Kidney glomerular epithelial cell (primary cell): ENCODE measurements at places on chromosomes 1 and 21.

DNA sequence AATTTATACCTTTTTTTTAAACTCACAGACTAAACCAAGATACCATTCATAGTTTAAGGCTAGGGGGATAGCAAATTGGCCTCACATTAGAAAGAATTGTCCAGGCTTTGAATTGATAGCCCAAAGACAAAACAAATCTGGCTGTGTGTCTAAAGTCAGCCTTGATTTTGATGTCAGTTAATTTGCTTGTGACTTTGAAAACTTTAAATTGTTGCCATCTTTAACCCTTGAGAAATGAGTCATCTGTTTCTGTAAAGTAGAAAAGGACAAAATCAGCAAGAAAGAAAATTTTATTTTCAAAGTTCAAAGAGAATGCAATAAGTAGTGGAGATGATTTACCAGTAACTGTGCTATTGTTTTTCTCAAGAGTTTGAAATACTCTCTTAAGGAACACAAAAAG is 184.5 kb downstream of the RGS7 start:
- no peak for DNase-seq

- no peak for DNase-seq
These were observed 200.1 kb upstream of the CAMK1G start for GRCh38 chr1:209383422-209383821.

GRCh38 chr1:78227705-78228635 is 182.2 kb downstream of the GIPC2 start:
- no peak for DNase-seq

DNA sequence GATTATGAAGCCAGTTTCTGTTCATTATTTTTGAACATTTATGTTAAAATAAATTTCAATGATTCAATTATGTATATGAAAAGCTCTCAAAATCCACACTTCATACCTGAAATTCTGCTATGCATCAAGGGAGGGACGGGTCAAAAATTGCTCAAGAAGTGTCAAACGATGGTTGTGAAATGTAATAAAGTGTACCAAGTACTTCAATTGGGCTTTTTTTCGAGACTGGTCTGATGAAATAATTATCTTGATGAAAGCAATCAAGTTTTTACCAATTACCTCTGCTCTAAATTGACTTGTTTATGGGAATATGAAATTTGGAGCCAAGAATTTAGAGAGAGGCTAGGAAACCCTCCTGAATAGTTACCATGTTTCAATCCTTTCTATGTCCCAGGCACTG is 7.9 kb downstream of the OSCP1 start:
- DNase-seq: no peak

GRCh38 chr1:91026777-91027176 is 4.9 kb upstream of the ZNF644 start:
- no peak for DNase-seq

- DNase-seq: peak; percentile 98
These were observed 59.6 kb upstream of the C1orf87 start for GRCh38 chr1:60133000-60133673.

GRCh38 chr21:35357041-35357780 is 308.1 kb upstream of the RUNX1 start:
- DNase-seq: no peak

GRCh38 chr1:222522105-222522915 is 25.6 kb downstream of the HHIPL2 start:
- no peak for DNase-seq

GRCh38 chr1:44707959-44708831 is 22.8 kb downstream of the RNU5D-1 start:
- peak; percentile 7 for DNase-seq

GRCh38 chr1:18798946-18799345 is 60.5 kb downstream of the TAS1R2 start:
- no peak for DNase-seq

DNA sequence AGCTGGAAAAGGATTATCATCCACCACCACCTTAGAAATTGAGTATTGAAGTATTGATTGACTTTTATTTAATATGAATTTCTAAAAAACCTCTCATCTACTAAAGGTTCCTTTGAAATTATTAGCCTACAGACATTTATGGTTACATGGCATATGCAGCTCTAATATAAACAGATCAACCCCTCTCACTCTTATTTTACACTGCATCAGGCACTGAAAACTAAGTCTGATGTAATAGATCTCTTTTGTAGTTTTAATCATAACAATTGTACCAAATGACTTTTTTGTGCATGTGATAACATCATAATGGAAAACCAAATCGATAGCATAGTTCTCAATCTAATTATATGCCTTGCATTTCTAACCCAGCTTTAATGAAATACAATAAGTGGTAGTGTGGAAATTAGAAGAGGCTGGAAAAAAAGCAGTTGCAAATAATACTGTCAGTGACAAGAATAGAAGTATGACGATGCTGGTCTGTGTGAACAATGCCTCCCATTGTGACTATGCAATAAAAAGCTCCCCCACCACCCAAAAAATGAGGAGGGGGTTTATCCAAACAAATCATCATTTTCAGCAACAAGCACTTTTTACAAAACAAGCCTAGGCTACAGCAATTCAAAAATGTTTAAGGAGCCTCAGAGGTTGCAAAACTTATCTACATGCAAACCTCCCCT is 426.5 kb upstream of the NFIA start:
- DNase-seq: no peak

DNA sequence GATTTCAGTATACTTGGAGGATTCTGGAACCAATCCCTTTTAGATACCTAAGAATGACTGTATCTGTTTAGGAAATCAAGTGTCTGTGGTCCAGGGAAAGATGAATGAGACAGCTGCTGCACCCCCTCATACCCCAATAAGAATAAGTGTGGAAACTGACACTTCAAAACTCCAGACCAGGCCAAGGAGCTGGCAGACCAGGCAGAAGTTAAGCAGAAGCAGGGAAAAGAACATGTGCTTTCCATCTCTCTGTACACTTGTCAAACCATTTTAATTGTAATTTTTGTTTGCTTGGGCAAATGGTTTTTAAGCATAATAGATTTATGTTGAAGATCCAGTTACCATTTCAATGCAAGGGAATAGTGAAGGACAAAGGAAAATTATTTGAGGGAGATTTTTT is 100.2 kb downstream of the GREM2 start:
- no peak for DNase-seq

DNA sequence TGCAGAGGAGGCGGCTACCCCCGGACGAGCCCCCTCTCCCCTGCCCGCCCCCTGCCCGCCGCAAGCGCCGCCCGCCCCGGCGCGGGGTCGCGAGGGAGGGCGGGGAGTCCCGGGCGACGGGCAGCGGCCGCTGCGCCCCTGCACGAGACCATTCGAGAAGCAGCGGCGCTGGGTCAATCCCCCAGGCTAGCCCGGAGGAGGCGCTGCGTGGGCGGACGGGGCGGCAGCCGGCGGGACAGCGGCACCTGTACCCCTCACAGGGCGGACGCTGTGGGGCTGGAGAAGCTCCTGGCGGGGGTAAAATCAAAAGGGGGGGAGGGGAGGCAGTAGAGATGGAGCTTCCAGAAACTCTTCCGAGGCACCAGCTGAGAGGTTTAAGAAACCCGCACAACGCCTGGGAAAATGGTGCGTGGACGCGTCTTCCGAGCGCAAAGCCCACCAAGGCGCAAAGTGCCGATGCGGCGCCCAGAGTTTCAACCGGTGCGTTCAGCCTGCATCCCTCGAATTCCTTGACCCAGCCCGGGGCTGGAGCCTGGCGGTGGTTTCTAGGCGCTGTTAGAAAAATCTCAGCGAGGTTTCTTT is at the start of gene PLPPR5:
TSS of gene PLPPR5 (minus strand) at position 1 of the 582 bp plus-strand sequence. CDS start 190 bp downstream, outside the sequence.
- no peak for DNase-seq

DNA sequence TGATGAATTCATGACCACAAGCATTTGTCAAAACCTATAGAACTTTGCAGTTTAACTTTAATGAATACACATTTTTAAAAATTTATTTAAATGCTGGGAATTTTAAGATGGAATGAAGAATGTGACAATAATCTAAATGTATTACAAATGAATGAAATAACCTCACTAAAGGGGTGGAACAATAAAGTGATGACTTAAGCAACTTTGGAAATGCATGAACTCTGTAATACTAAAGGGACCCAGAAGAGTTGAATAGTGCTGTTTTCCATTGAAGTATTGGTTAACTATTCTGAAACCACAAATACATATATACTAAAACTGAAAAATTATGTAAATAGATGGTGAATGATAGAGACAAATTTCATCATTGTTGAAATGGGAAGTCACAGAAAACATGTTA is 1395.1 kb downstream of the NCAM2 start:
- DNase-seq: no peak

GRCh38 chr21:32876426-32876825 is 104.9 kb upstream of the PAXBP1 start:
- no peak for DNase-seq

- peak; percentile 15 for DNase-seq
These were observed at the start of gene MANEAL for GRCh38 chr1:37793773-37794371. Gene MANEAL, plus strand, starts transcription at chr1:37793847. Its CDS starts 336 bp downstream, at chr1:37794183.

DNA sequence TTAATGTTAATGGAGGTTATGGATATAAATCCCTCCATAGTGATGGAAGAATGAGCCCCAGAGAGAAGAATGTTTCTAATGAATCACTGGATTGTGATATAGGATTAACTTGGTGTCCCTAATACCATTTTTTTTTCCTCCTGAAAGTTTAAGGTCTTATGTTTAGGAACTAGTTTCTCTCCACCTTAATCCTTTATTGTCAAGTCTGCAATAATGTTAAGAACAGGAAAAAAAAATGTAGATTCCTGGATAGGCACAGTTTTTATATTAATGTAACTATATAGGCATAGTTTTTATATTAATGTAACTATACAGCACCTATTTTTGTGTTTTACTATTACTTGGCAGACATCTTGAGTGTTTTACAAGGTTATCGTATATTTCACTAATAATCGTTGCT is 34.9 kb downstream of the NFIA start:
- no peak for DNase-seq

GRCh38 chr1:70220015-70220414 is 1.2 kb upstream of the SRSF11 start:
- DNase-seq: no peak

- DNase-seq: no peak
These were observed 370.6 kb downstream of the PTPRC start for GRCh38 chr1:199009447-199009846.

- DNase-seq: no peak
These were observed 205.1 kb upstream of the RUNX1 start for GRCh38 chr21:35254006-35254764.

DNA sequence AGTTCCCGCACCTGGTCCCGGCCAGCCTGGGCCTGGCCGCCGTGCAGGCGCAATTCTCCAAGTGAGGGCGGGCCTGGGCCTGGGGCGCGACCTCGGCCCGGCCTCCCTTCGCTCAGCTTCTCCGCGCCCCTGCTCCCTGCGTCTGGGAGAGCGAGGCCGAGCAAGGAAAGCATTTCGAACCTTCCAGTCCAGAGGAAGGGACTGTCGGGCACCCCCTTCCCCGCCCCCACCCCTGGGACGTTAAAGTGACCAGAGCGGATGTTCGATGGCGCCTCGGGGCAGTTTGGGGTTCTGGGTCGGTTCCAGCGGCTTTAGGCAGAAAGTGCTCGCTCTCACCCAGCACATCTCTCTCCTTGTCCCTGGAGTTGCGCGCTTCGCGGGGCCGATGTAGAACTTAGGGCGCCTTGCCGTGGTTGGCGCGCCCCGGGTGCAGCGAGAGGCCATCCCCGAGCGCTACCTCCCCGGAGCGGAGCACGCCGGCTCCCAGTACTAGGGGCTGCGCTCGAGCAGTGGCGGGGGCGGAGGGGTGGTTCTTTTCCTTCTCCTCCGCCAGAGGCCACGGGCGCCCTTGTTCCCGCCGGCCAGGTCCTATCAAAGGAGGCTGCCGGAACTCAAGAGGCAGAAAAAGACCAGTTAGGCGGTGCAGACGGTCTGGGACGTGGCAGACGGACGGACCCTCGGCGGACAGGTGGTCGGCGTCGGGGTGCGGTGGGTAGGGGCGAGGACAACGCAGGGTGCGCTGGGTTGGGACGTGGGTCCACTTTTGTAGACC is 1.2 kb downstream of the OLIG1 start:
- DNase-seq: no peak

- DNase-seq: no peak
These were observed 64.0 kb downstream of the SIK1 start for GRCh38 chr21:43362915-43363314.

- DNase-seq: no peak
These were observed 37.5 kb upstream of the ARF1 start for GRCh38 chr1:228044961-228045360.

DNA sequence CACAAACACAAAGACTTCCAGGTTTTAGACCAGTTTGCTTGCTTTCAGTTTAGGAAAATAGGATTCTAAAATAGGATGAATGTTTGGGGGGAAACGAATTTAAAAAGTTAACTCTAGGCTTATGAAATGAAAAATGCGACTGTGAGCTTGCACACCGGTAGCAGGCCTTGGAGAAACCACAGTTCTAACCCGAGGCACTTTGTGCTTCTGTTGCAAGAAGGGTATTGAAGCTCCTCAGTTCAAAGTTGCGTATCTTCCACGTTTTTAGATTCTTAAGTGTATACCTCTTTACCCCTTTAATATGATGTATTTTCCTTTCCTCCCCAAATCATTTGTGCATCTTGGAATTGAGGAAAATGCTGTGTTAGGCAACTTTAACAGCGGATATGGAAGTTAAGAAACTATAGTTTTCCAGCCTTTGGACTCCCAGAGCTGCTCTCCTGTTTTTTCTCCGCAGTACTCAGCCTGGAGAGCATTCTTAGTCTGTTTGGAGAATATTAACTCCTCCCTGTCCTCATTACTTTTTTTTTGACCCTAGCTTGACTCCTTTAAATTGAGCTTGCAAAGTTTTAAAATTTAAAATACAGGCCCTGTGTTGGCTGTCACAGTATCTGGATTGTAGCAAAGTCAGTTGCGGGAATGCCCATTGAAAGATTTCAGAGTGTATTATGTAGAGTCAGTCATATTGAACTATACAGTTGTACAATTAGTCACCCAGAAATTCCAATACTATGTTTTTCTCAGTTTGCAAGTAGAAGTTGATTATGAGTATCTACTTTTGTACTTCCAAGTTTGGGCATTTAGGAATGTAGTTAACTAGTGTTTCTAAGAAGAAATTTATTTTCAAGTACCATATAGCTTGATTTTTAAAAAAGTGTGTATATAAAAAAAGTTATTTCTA is 2.6 kb downstream of the MRPS6 start:
- DNase-seq: peak; percentile 17

- no peak for DNase-seq
These were observed 42.7 kb downstream of the MORN1 start for GRCh38 chr1:2348346-2349325.

GRCh38 chr1:161718559-161719324 is 2.6 kb upstream of the FCRLB start:
- DNase-seq: no peak

GRCh38 chr1:208203848-208204609 is 40.2 kb downstream of the PLXNA2 start:
- no peak for DNase-seq

DNA sequence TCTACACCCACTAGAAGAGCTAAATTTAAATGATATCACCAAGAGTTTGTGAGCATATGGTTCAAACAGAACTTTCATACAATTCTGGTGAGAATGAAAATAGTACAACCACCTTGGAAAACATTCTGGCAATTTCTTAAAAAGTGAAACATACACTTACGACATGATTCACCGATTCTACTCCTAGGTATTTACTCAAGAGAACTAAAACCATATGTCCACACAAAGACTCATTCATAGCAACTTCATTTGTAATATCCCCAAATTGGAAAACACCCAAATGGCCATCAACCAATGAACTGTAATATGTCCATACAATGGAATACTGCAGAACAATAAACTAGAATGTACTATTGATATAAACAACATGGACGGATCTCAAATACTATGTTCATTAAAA is 51.2 kb upstream of the ADAM30 start:
- no peak for DNase-seq

GRCh38 chr1:1182491-1183220 is 9.0 kb downstream of the TTLL10 start:
- no peak for DNase-seq

- peak; percentile 0 for DNase-seq
These were observed 31.9 kb downstream of the GNPAT start for GRCh38 chr1:231272880-231273279.
